Tibial nerve (tissue), 4 donors: ENCODE measurements at places on chromosomes 12 and 14. TPM values are rescaled to one million over a fixed set of nuclear protein-coding genes. Genes with fewer than 3 reads are reported as not detected.

DNA sequence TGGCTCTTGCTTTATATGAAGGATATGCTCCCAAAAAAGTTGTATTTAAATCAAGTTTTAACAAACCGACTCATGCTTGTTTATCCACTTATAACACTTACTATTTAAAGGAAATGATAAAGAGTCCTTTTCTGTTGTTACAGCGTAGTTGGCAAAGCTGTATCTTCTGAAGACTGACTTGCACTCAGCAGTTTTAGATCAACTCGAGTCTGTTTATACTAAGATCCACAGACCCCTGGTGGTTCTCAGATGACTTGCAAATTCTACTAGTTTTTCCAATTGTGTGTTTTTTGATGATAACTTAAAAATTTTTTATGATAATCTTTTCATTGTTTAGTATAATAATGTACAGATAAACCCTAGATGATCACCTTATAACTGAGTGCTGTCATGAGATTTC, 475.8 kb downstream of the RGS6 start:
- no peak overlapping the region for H3K27ac ChIP-seq
- no peaks in the 10 kb centered on the region for H3K27me3 ChIP-seq
- H3K36me3 ChIP-seq = no peaks in the 10 kb centered on the region

GRCh38 chr12:131829791-131830334, 1.7 kb downstream of the MMP17 start:
- peak overlapping the region; percentile 76 for H3K27ac ChIP-seq
- no peaks in the 10 kb centered on the region for H3K36me3 ChIP-seq
- H3K4me3 ChIP-seq = peak overlapping the region; percentile 38
- no peaks in the 10 kb centered on the region for H3K27me3 ChIP-seq
- DNase-seq = no peak

DNA sequence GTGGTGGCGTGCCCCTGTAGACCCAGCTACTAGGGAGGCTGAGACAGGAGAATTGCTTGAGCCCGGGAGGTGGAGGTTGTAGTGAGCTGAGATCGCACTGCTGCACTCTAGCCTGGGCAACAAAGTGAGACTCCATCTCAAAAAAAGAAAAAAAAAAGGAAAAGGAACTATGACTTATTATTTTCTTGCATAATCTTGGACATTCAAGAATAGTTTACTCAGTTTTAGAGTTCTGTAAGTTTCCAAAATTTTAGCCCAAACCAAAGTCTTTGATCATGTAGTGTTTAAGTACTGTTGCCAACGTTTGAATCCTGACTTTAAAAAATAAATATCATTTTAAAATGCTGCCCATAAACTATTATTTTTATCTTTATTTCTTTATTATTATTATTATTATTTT, 6.2 kb downstream of the PSMA6 start:
- H3K36me3 ChIP-seq = no peaks in the 10 kb centered on the region
- no peaks in the 10 kb centered on the region for H3K27me3 ChIP-seq
- H3K4me3 ChIP-seq = no peak overlapping the region
- DNase-seq = no peak
- H3K27ac ChIP-seq = no peak overlapping the region

The SSPN gene
- total RNA-seq = 54.4 TPM

The AMDHD1 gene
- not detected for total RNA-seq

The SLC7A7 gene
- total RNA-seq = 39.8 TPM

The CHGA gene
- total RNA-seq = not detected

The GSG1 gene
- not detected for total RNA-seq
